T-cell (primary cell): ENCODE measurements at places on chromosomes 5 and 9. TPM values are rescaled to one million over a fixed set of nuclear protein-coding genes. Genes with fewer than 3 reads are reported as not detected.

- H3K27me3 ChIP-seq: no peaks in the 10 kb centered on the region
- no peak overlapping the region for H3K27ac ChIP-seq
- no peak for DNase-seq
- no peaks in the 10 kb centered on the region for H3K4me1 ChIP-seq
- H3K4me3 ChIP-seq: no peak overlapping the region
- no peaks in the 10 kb centered on the region for H3K36me3 ChIP-seq
Measured at GRCh38 chr9:87160148-87161102, 213.1 kb upstream of the GAS1 start.

The CDH6 gene
- total RNA-seq: not detected

DNA sequence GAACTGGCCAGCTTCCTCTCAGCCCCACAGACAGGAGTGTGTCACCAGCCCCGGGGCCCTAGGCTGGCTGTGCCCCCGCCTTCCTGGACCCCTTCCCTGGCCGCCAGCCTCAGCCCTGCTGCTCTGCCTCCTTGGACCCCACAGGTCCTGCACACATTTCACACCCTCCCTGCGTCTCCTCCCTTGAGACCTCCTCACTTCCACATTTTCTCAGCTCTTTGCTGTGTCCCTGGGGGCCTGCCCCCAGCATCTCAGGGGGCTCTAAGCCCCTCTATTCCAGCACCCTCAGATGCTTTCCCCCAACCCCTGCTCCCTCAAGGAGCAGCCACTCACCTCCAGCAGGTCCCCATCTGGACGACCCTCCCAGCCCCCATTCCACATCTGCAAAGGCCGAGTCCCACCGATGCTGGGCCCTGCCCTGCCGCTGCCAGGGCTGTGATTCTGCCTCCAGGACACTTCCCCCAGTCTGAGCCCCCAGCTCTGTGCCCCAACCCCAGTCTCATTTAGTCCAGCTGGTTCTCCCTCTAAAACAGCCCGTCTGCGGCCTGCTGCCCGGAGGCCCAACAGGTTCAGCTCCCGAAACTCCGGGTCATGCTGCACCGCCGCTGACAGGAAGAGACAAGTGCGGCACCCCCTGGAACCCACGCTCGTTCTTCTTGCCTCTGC lies 4.2 kb downstream of the SLC34A3 start:
- H3K36me3 ChIP-seq: no peaks in the 10 kb centered on the region
- H3K4me1 ChIP-seq: peaks cover 3% of the 10 kb centered on the region
- no peak for DNase-seq
- no peak overlapping the region for H3K27ac ChIP-seq
- peaks cover 50% of the 10 kb centered on the region for H3K27me3 ChIP-seq

DNA sequence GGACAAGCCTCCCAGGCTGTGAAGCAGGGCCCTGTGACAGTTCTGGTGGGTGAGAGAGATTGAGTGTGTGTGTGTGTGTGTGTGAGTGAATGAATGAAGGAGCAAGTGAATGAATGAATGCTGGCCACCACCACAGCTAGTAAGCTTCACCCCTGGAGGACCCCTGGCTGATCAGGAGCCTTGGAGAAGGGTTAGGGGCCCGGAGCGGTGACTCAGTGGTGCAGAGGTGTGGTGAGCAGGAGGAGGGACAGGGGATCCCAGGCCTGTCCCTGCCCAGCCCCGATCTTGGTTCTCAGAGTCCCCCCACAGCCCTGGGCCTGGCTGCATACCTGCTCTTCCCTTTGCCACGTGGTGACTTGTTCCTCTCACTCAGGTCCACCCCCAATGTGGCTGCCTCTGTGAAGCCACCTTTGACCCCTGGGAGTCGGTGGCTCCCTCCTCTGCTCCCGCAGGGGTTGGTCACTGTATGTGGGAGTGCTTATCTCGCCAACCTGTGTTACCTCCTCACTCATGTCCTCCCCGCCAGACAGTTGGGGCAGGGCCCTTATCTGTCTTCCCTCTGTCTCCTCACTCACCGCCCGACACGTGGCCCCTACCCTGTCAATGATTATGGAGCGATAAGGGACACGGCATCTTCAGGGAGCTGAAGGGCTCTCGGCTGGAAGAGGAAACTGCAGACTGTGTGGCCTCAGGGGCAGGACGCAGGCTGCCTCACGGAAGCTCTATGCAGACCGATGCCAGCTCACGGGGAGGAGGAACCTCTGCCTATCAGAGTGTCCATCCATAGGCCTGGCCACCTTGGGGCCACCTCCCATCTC lies 99.9 kb upstream of the PITX1 start:
- no peak overlapping the region for H3K27ac ChIP-seq
- no peak for DNase-seq
- H3K4me1 ChIP-seq: no peaks in the 10 kb centered on the region
- H3K36me3 ChIP-seq: no peaks in the 10 kb centered on the region
- H3K4me3 ChIP-seq: no peak overlapping the region
